Activated CD8-positive, alpha-beta memory T cell treated with anti-CD3 and anti-CD28 coated beads for 36 hours (primary cell): ENCODE measurements at places on chromosomes 7 and 10. TPM values are rescaled to one million over a fixed set of nuclear protein-coding genes. Genes with fewer than 3 reads are reported as not detected.

The SLC16A12 gene
- total RNA-seq: not detected

The TEX36 gene
- not detected for total RNA-seq

The PNLIPRP2 gene
- not detected for total RNA-seq

The TAS2R3 gene
- total RNA-seq: 0.88 TPM

The SORCS1 gene
- not detected for total RNA-seq

The DPYSL4 gene
- 10.1 TPM for total RNA-seq

The ECD gene
- 34.8 TPM for total RNA-seq

The CALML5 gene
- total RNA-seq: not detected

The SAMD8 gene
- 15.4 TPM for total RNA-seq

The ATOH7 gene
- total RNA-seq: not detected

The LARP4B gene
- 137 TPM for total RNA-seq

The CRYGN gene
- total RNA-seq: not detected

The NSUN6 gene
- total RNA-seq: 16.1 TPM

The CALML3 gene
- total RNA-seq: not detected

The PTN gene
- total RNA-seq: not detected
